ENCODE measurements at places on chromosomes 5 and 9.

DNA sequence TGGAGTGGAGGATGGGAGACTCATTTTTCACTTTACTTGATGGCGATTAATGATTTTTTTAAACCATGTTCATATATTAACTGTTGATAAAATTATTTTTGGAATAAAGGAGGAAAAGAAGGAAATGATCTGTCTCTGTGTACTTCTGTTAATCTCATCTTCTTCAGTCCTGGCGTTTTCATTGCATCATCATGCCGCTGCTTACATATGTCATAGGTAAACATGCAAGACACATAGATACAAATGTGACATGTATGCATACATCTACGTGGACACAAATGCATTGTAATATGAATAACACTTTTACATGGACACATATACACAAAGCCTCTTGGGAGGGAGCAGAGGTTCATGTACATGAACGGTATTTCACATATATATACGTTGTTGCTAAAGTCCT is 10.0 kb downstream of the TMEM174 start:
- no peak for DNase-seq

DNA sequence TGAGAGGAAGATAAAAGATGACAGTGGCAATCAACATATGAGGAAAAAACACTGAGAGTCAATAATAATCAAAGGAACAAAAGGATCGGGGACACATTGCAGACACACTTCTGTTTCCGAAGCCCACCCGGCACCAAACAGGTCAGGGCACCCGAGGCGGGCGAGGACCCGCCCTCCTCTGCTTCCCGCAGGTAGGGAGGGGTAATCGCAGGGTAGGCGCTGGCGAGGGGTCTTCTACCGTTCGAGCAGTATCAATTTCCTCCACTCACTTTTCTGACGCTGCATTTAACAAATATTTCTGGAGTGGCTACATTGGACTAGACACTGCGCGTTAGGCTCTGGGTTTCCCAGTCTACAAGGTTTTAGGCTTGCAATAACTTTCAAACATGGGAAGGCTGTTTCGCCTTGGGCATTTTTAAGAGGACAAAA is 1.3 kb downstream of the TXN start:
- DNase-seq = no peak

DNA sequence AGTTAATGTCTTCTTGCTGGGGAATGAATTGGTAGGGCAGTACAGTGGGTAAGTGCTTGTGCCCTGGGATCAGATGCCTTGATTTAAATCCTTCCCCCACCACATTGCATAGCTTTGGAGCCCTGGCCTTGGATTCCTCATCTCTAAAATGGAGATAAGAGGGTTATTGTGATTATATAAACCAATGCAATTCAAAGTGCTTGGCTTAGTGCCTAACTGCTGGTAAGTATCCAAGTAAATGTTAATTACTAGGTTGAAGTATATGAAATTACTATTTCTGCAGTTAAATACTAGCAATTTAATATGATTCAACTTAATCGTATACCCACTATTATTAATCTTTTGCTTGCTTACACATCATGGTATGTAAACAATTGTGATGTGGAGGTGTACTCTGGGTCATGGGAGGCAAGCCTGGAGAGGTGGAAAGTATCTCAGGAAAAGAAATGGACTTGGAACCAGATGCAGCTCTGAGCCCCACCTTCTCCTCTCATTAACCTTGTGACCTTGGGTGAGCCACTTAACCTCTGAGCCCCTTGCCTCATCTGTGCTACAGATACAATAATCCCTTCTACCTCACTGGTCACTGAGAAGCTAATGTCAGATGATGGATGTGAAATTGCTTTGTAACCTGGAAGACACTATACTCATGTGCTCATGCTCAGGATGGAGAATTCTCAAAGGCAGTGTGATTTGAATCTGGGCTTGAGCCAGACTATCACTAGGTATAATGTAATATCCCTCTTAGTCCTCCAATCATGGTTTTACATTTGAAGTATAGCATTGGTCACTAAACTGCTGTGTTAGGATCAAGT is 23.8 kb downstream of the NEUROG1 start:
- DNase-seq = no peak

DNA sequence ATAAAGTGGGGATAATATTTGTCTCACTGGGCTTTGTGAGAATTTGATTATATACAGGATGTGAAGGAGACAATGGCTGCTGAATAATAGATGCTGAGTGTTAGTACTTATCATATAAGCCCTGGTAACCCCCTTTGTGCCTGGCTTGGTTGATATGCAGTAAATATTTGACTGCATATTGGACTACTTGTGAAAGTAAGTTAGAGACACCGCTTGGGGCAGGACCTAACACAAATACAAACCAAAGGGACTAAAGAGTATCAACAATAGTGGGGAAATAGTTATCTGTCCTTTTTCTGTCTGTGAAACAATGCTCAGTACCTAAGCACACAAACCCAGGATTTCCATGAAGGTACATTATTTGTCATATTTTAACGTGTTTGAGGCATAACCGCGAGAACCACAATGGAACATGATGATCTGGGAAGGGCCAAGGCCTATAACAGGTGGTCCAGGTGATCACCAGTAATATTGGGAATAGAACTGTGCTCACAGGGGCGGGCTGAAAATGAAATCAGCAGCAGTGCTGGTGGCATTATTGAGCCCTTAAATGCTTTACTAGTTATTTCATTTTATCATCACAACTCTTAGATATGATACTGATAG is 138.2 kb upstream of the SMARCA2 start:
- DNase-seq = no peak

DNA sequence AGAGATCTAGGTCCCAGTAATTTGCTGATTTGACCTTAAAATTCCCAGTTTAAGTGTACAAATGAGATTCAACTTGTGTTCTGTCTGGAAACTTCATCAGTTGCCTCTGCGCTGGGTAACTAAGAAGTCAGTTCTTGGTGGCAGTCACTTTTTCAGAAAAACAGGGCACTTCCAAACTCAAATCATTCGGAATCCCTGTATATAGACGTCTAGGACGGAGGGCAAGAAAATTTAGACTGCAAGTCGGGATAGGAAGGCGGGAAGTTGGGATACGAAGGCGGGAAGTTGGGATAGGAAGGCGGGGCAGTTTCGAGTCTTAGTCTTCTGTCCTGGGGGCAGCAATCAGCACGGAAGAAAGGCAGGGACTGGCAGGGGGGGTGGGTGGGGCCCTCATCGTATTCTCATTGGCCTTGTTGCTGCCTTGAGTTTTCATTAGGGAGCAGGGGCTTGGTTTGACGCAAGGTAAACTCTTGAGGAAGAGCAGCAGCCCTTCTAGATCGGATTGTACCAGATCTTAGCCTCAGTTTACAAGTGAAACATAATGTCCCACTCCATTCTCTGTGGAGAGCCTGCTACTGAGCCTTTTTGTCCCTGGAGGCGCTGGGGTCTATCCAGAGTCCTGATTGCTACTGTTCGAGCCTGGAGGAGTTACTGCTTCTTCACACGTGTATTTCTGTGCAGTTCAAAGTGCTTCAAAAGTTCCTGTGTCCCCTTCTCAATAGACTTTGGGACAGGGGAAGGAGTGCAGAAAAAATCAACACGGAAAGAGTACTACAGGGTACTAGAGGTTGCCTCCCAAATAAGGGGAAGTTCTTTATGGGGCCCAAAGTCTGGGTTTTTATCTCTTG is 2.7 kb upstream of the PURA start:
- DNase-seq = no peak

GRCh38 chr5:132265336-132266030 is 8.0 kb downstream of the PDLIM4 start:
- peak; percentile 50 for DNase-seq

DNA sequence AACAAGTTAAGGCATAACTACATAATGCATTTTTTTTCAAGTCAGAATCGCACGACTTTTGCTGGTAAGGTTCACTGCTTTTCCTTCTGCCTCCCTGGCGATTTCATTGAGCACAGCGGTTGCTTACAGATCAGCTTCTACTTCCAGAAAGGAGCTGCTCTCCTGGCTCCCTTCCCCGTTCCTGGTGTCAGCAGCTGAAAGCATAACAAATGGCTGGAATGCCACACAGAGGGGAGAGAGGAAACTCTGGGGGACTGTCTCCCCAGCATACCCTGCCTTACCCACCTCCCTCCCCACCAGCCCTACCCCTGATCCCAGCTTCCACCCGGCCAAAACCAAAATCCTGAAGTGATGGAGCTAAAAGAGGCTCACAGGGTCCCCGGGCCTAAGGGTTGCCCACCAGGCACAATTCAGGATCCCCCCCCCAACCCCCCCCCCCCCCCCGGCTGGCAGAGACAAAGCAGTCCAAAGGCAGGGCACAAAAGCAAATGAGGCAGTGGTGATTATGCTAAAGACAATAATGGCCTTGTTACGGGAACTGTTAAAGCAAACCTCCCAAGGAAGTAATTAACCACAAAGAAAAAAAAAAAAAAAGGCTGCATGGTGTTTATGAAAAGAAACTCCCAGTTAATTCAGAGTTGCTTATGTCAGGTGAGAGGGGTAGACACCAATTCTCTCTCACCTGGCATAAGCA is 126.1 kb upstream of the WWC1 start:
- no peak for DNase-seq

DNA sequence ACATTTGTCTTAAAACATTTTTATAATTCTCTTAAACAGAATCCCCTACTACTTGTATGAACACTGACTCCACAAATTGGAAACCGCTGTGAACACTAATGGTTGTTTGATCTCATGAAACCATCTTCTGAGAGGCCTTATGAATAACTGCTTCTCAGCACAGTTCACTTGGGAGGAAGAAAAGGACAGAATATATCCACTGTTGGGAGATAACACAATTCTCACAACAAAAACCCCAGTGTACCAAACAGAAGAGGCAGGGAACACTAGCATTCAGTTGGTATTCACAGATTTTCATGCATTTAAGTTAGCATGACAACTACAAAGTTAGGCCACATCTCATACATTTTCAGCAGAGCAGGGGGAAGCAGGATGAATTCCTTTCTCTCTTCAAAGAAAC is 89.0 kb upstream of the SELENOP start:
- no peak for DNase-seq

DNA sequence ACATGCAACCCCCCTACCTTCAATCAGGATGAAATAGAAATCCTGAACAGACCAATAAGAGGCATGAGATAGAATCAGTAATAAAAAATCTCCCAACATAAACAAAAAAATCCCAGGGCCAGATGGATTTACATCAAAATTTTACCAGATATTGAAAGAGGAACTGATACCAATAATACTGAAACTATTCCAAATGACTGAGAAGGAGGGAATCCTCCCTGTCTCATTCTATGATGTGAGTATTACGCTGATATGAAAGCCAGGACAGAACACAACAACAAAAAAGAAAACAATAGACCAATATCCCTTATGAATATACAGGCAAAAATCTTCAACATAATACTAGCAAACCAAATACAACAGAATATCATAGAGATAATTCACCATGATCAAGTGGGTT is 109.0 kb upstream of the SMC2 start:
- DNase-seq = peak; percentile 6

GRCh38 chr5:172883066-172883465 is 49.0 kb downstream of the ERGIC1 start:
- peak; percentile 67 for DNase-seq

DNA sequence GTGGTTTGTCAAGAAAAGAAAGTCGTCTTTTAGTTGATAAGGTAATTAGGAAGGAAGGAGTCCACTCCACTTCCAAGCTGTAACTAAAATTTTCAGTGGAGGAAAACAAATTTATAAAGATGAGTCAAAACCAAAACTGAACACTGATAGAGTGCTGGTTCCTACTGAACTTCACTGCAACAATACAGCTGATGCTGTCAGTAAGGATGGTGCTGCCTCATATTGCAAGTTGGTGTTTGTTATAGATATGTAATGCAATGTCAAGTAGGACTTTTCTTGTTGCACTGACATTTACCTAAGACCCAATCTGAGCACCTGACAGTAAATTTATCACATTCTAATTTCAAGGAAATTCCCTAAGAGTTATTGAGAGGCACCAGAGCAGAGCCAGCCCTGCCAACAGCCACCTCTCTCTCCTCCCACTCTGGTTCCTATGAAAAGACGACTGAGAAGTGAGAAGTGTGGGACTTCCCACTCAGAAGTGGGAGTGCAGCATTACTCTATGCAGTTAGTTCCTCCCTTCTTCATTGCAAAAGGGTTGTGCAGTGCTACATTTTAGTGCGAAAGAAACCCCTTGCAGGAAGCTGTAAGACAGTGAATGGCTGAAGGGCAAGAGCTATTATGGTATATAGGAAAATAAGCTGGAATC is 350.8 kb downstream of the NFIB start:
- DNase-seq = peak; percentile 4

DNA sequence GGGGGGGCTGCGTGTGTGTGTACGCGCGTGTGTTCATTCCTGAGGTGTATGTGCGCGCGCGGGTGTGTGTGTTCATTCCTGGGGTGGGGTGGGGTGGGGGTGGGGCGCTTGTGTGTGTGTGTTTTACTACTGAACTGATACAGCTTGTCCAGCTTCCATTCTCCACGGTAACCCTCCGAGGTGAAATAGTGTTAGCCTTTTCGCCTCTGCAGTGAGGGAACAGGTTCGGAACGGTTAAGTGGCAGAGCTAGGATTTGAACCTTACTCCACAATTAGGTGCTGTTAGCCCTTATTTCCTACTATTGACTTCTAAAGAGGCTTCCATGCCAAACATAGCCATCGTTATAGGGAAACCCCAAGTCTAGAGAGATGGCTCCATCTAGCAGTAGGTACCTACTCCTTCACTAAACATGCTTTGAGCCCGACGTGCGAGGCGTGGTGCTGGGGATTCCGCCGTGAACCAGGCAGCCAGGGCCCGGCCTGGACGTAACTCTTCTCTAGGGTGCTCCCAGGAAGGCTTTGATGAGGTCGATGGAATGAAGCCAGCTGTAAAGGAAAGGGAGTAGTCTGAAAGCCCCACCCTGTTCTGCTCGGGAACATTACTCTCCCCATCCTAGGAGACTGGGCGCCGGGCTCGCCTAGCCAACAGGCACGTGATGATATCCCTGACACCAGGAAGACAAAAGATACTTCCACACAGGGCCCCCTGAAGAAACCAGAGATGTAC is 782 bp upstream of the SKP1 start:
- no peak for DNase-seq

DNA sequence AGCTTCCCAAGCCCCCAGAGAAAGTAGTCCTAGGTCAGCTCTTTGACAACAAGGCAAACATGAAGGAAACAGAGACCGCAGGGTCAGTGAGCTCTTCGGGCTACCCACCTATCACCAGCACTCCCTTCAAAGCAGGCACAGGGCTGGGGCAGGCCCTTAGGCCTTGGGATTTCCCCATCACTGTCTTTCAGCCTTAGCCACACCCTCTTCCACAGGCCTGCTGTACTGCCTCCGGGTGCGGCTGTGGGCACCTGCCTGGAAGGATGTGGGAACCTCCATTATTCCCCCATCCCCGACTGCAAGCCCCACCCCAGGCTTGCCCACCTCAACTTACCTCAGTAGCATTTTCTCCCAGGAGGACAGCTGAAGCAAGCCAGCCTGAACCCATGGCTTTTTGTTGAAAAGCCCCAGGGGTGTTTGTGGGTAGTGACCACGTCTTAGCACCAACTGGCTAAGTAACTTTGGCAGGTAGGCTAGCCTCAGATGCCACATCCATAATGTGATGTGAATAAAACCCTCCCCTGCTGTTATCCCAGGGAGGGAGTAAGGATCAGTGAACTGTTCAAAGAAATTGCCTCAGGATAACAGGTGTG is 100.2 kb downstream of the PIK3R1 start:
- peak; percentile 48 for DNase-seq
